HTR-8/SVneo (cell line): ENCODE measurements at places on chromosomes 5 and 9.

- no peak for DNase-seq
Observed at GRCh38 chr5:14506140-14506538, 75.5 kb upstream of the OTULINL start.

GRCh38 chr9:126494746-126495145 is 119.0 kb upstream of the LMX1B start:
- DNase-seq = no peak

DNA sequence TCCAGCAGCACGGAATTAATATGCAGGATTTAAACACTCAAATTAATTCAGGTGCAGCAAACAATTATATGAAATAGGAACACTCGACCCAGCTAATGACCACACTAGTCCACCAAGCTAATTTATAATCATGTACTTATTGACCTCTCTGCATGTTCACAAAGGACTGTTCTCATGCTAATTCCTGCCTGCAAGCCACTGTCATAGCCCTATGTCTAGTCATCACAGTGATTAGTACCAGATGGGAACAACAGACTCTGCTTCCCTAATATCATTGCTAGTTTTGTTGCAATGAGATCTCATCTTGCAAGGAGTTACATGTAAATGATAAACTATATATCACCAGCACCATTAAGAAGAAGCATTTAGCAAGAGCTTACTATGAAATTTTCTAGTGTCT is 553.0 kb upstream of the GRAMD2B start:
- DNase-seq = no peak

GRCh38 chr9:123011878-123012528 is 21.5 kb upstream of the GPR21 start:
- DNase-seq = no peak

- DNase-seq = no peak
Observed at GRCh38 chr5:82521431-82522051, 243.4 kb upstream of the RPS23 start.
